ENCODE measurements at places on chromosomes 6 and 20.

DNA sequence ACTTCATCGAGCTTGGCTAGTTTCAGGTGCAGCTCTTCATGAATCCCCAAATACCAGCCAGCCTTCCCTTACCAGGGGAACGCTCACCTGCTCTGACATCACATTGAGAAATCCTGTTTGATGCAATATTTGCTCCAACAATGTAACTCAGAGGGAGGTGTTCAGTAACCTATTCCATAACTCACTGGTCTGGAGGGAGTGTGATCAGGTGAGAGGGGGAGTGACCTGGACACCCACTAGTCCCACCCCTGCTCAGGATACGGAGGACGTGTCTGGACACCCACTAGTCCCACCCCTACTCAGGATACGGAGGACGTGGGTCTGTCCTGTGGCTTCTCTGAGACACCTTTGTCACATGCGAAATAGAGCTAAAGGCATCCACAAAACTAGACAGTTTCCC, 70.3 kb downstream of the HUS1B start:
- no peak for DNase-seq

DNA sequence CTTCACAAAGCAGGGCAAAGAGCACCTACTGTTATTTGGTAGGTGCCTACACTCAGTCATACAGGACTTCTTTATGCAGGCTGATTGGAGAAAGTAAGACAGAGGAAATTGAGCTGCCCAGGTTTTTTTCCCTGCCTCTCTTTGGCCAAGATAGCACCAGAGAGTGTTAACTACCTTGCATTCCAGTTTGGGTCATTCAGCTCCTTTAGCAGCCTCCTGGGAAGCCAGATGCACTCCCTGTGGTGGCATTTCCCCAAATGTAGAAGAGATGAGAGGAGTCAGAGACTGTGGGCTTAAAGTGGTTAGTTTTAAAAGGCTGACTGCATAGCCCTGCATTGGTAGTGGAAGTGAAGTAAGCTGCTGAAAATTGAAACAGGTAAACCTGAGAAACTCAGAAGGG, 358.4 kb downstream of the BCKDHB start:
- no peak for DNase-seq

GRCh38 chr6:28600245-28600644, 74.6 kb downstream of the GPX5 start:
- DNase-seq = no peak

GRCh38 chr6:124131779-124132178, 328.1 kb downstream of the NKAIN2 start:
- no peak for DNase-seq

DNA sequence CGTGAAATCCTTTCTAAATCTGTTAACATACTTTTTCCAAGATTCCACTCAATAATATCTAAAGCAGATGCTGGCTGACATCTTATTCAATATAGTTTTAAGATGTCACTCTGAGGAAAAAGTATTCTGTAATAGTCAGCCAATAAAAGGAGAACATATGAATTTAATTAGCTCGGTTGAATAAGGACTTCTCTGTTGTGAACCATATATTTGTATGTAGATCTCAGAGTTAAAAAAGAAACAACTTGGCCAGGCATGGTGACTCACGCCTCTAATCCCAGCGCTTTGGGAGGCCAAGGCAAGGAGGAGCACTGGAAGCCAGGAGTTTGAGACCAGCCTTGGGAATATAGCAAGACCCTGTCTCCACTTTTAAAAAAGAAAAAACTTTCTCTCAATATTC, 7.4 kb upstream of the CD24 start:
- DNase-seq = no peak

DNA sequence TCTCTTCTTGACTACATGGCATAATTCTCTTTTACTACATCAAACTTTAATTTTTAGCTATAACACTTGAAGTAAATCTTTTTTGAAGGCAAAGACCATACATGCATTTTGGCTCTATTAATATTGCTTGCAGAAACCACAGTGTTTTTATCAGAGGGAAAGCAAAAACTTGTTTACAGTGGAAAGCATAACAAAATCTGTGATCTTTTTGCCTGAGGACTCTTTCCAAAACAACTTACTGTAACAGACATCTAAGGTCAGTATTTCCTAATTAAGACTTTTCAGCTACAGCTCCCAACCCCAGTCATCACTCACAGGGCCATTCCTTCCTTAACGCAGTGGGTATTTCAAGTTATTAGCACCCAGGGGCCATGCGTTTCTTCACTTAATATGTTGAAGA, 274.7 kb downstream of the CDKAL1 start:
- DNase-seq = no peak

DNA sequence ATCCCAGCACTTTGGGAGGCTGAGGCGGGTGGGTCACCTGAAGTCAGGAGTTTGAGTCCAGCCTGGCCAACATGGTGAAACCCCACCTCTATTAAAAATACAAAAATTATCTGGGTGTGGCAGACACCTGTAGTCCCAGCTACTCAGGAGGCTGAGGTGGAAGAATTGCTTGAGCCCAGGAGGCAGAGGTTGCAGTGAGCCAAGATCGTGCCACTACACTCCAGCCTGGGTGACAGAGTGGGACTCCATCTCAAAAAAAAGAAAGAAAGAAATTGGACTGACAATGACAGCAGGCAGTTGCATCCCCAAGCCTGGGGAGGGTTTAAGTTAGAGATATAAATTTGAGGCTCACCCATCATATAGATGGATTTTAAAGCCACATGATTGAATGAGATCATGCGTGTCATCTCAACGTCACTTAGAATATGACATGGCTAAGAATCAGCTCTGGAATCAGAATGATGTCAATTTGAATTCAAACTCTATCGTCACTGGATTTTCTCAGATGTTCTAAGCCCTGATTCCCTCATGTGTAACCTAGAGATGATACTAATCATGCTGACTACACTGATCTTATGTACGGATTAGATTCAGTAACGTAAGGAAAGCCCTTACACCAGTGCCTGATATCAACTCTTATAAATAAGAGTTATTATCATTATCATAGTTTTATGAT, 534.0 kb upstream of the JARID2 start:
- DNase-seq = no peak

DNA sequence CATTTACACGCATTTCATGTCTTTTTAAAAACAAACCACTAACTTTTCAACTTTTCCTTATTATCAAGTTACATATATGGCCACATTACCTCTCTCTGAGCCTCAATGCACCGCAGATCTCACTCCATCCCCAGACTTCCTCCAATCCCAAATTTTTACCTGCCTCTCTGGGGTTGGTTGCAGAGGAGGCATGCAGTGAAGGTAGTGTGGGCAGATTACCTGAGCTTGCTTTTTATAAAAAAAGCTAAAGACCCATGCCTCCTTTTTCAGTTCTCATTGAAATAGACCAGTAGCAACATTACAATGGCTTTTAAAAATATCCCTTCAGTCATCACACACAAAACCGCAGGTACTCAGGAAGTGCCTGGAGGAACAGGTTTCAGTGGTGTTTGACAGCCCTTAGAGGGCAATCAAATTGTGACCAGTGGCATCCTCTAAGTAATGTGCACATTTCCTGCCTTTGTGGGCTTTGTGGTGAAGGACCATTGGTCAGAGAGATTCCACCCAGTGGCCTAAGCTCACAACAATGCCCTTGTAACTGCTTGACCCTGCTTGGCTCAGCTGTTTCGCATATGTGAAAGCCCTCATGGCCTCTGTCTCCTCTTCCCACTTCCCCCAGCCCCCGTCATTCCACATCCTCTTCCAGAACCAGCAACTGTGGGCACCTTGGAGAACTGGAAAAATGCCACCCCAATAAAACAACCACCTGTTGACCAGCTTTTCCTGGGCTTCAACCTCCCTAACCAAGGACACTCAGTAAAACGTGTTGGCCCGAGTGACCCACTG, 30.2 kb upstream of the IL17A start:
- no peak for DNase-seq

DNA sequence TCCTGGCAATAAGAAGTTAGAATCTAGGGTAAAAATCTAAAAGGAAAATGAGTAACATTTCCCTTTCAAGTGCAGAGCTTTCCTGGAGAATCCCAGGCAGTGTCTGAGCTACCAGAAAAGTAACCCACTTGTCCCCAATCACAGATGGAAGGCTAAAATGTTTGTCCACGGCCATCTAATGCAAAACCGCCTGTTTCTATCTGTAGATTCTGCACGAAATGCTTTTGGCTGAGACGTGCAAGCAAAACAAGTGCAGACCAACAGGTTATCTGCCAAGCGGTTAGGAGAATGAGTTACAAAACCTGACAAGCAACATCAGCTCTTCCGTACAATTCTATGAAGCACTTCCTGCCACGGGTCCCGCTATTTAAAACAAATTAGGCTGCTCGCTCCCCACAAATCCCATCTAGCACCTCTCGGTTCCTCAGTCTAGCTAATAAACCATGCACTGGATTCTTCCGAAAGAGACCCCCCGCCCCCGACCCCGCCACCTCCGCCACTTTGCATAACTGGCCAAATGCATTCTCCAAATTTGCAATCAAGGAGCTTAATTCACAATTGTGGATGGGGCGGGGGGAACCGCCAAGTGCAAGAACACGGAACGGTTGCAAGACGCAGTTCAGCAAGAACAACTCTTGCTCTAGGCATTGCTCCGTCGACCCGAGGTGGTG, 1.4 kb downstream of the ELOVL5 start:
- no peak for DNase-seq

GRCh38 chr20:23337312-23337711, 13.3 kb upstream of the NXT1 start:
- no peak for DNase-seq

DNA sequence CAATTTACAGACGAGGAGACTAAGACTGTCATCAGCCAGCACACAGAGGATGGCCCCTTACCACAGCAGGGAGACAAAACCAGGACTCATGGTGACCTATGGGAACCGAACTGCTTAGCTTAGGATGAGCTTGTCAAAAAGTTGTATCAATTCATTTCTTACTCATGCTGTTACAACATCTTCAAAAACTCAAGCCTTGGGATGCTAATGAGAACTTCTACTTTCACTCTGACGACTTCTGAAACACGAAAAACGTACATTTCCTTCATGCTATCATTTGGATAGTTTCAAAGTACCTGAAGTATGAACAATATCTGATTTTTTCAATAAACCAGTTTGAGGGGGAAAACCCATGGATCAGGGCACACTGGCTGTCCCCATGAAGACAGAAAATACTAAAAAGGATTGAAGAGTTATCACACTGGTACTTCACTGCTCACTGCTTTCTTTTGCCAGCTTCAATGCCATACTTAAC, 31.9 kb downstream of the HIVEP2 start:
- no peak for DNase-seq

- no peak for DNase-seq
These were observed 241.1 kb upstream of the RIMS1 start for GRCh38 chr6:71645299-71645698.

DNA sequence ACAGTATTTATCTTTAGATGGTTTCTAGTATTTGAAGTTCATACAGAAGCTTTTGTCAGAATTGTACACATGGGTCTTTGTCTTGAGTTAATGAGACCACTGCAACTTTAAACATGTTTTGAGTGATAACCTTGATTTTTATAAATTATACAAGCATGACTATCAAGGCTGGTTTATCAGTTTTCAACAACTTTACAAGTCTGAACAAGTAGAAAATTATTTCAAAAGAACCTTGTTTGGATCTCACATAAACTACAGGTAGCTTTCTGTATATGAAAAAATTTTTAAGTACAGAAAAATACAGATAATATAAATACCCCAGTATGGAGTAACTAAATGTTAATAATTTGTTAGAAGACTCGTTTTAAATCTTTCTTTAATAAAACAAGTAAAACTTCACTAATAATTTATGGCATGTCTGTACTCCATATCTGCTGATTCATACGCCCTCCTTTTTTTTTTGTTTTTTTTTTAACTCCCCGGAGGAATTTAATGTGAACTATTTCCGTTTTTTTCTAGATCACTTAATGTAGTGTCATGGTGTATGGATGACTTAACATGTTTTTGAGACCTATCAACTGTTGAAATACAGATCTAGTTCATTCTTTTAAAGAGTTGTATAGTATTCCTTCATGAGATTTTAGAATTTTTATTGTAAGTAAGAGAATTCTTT, 18.3 kb downstream of the VAPB start:
- no peak for DNase-seq

GRCh38 chr6:82348130-82348529, 15.5 kb upstream of the TPBG start:
- no peak for DNase-seq

GRCh38 chr20:14785065-14785743, 447.8 kb upstream of the FLRT3 start:
- DNase-seq = no peak

GRCh38 chr6:37570482-37571133, 70.9 kb upstream of the CCDC167 start:
- no peak for DNase-seq

- peak; percentile 94 for DNase-seq
These were observed 206.5 kb downstream of the TPBG start for GRCh38 chr6:82570083-82570482.

DNA sequence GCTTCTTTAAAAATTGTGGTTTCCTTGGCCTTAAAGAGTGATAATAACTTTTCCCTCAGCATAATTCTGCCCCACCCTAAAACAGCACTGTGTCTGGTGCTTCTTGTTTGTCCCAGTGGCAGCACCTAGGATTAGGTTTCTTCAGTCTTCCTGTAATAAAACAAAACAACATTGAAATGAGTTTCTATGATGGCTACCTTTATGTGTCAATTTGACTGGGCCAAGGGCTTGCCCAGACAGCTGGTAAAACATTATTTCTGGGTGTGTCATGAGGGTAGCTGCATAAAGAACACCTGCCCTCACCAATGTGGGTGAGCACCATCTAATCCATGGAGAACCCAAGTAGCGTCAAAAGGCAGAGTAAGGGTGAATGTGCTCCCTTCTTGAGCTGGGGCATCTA, 117.8 kb downstream of the QRSL1 start:
- peak; percentile 92 for DNase-seq

- DNase-seq = no peak
These were observed 135.9 kb upstream of the DTNBP1 start for GRCh38 chr6:15798533-15799255.

DNA sequence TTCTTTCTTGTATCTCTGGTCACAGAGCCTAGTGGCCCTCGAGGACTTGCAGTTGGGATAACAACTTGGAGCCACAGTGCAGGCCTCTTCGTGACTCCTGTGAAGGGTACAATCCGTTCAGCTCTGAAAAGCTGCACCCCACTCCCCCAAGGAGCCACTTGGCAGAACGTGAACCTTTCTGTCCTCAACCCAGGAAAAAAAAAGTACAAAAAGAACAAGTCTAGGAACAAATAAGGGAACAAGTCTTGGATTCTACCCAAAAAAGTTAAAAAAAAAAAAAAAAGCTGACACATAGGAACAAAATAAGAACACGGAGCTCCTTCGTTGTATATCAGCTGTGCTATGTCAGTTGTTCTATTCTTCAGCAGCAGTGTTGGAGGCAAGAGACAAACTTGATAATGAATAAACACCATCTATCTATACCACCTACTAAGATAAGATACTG, 77.9 kb upstream of the TULP1 start:
- no peak for DNase-seq

All from SHP77 (cell line).